ENCODE measurements at places on chromosomes 7 and 10.
A peak's percentile ranks its signal among the peaks of the same experiment; 100 is the strongest.

DNA sequence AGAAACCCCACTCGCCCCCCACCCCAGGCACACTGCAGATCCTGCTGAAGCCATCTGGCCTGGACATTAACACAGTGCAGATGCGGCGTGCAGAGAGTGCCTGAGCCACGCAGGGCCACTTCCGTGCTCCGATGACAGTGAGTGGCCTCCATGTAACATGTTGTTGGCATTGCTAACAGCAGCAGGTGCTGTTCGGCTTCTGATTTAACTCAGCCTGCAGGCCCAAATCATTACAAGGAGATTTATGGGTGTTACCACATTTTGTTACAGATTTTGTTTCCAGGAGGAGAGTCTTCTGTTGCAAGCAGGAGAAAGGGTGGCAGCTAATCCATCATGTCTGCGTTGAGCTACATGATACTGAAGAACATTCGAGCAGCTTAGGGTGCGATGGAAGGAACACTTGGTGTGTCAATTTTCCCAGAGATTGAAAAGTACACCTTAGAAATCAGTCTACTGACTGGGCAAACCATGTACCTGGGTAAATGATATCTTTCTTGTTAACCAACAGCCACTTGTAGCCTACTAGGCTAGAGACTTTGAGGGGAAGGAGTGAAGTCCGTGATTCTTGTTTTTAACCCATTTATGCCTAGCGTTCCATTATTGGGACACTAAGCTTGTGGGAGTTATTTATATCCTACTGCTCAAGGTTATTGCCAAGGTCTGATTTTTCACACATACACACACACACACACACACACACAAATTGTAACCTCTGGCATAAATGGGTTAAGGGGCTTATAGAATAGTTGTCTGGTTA is 90.0 kb downstream of the JCAD start:
- no peaks in the 10 kb centered on the region for H3K27me3 ChIP-seq
- no peak overlapping the region for H3K4me3 ChIP-seq
- H3K36me3 ChIP-seq = no peaks in the 10 kb centered on the region
- H3K27ac ChIP-seq = no peak overlapping the region
- no peaks in the 10 kb centered on the region for H3K4me1 ChIP-seq

- H3K27ac ChIP-seq = no peak overlapping the region
- no peak overlapping the region for H3K4me3 ChIP-seq
- no peaks in the 10 kb centered on the region for H3K27me3 ChIP-seq
- peak; percentile 35 for DNase-seq
These were observed 601.3 kb downstream of the GALNT17 start for GRCh38 chr7:71733107-71733870.

GRCh38 chr10:116138897-116139296 is 134.1 kb downstream of the GFRA1 start:
- no peaks in the 10 kb centered on the region for H3K36me3 ChIP-seq
- DNase-seq = no peak
- no peak overlapping the region for H3K27ac ChIP-seq
- H3K4me1 ChIP-seq = no peaks in the 10 kb centered on the region
- no peak overlapping the region for H3K4me3 ChIP-seq

- no peaks in the 10 kb centered on the region for H3K4me1 ChIP-seq
- no peaks in the 10 kb centered on the region for H3K27me3 ChIP-seq
- DNase-seq = no peak
These were observed 157.9 kb downstream of the GFRA1 start for GRCh38 chr10:116115036-116115641.

- no peaks in the 10 kb centered on the region for H3K36me3 ChIP-seq
- H3K4me3 ChIP-seq = no peak overlapping the region
- no peak for DNase-seq
- H3K27ac ChIP-seq = no peak overlapping the region
- peaks cover 14% of the 10 kb centered on the region for H3K4me1 ChIP-seq
These were observed 189.3 kb downstream of the ZMYND11 start for GRCh38 chr10:324593-324992.

DNA sequence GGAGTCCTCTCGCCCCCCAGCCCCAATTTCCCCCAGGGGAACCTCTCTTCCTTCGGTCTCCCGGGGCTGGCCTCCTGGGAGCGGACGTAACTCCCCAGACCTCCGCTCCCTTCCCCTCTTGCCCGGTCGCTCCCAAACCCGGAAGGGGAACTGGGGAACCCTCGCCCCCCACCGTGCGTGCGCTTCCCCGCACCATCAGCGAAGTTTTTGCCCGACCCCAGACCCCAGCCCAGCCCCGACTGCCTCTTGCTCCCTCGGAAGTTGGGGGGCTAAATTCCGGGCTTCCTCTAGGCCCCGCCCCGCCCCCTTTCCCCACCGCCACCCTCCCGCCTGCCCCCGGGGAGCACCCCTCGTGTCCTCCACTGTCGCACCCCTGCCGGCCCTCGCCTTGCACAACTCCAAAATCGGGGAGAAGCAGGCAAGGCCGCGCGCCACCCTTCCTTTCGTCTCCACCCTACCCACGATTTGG is 436 bp downstream of the GNB2 start:
- peak overlapping the region; percentile 84 for H3K4me3 ChIP-seq
- H3K4me1 ChIP-seq = peaks cover 15% of the 10 kb centered on the region
- DNase-seq = no peak
- H3K36me3 ChIP-seq = peaks cover 23% of the 10 kb centered on the region

GRCh38 chr7:70154521-70155180 is 556.4 kb downstream of the AUTS2 start:
- no peaks in the 10 kb centered on the region for H3K36me3 ChIP-seq
- H3K4me1 ChIP-seq = no peaks in the 10 kb centered on the region
- H3K27me3 ChIP-seq = no peaks in the 10 kb centered on the region
- no peak for DNase-seq

GRCh38 chr10:55233505-55233904 is 432.5 kb upstream of the PCDH15 start:
- H3K27me3 ChIP-seq = no peaks in the 10 kb centered on the region
- H3K27ac ChIP-seq = no peak overlapping the region
- H3K4me1 ChIP-seq = no peaks in the 10 kb centered on the region
- H3K36me3 ChIP-seq = no peaks in the 10 kb centered on the region
- DNase-seq = no peak

DNA sequence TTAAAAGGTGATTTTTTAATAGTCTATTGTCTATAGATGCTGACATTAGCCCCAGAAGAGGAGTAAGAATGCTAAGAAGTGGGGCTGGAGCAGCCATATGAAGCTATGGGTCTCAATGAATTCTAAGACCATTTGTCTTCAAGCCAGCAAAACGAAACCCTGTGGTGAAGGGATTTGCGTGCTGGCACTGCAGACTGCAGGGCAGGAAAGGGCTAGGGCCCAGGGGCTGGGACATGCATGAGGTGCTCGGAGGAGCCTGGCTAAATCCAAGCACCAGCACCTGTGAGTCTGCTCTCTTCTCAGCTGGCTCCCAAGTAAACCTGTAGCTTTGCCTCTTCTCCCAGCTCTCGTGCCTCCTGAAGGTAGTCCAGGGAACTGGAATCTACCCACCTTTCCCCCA is 1.3 kb upstream of the NDST2 start:
- H3K36me3 ChIP-seq = peaks cover 14% of the 10 kb centered on the region
- DNase-seq = no peak
- H3K27me3 ChIP-seq = no peaks in the 10 kb centered on the region
- no peak overlapping the region for H3K27ac ChIP-seq
- H3K4me3 ChIP-seq = no peak overlapping the region

- no peak overlapping the region for H3K4me3 ChIP-seq
- no peaks in the 10 kb centered on the region for H3K36me3 ChIP-seq
- no peak overlapping the region for H3K27ac ChIP-seq
- H3K27me3 ChIP-seq = no peaks in the 10 kb centered on the region
These were observed 358.1 kb downstream of the GATA3 start for GRCh38 chr10:8412541-8412940.

DNA sequence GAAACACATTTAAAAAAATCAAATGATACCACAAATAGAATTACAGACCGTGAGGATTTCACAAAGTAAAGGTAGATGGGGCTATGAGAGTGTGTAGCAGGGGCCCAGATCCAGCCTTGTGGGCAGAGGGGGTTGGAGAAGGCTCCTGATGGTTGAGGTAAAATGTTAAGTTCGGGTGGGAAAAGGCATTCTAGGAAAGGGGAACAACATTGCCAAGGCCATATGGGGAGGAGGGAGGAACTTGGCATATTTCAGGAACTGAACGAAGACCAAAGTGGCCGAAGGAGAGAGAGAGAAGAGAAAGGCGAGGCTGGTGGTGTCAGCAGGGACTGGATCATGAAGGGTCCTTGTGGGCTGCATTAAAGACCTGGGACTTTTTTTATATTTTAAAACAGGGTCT is 98.9 kb downstream of the CARD11 start:
- H3K27ac ChIP-seq = no peak overlapping the region
- peaks cover 72% of the 10 kb centered on the region for H3K36me3 ChIP-seq
- no peak for DNase-seq

GRCh38 chr7:101093906-101094305 is 8.6 kb downstream of the TRIM56 start:
- peaks cover 4% of the 10 kb centered on the region for H3K36me3 ChIP-seq
- no peak for DNase-seq
- H3K27ac ChIP-seq = no peak overlapping the region
- peaks cover 4% of the 10 kb centered on the region for H3K4me1 ChIP-seq
- H3K4me3 ChIP-seq = no peak overlapping the region
- no peaks in the 10 kb centered on the region for H3K27me3 ChIP-seq

DNA sequence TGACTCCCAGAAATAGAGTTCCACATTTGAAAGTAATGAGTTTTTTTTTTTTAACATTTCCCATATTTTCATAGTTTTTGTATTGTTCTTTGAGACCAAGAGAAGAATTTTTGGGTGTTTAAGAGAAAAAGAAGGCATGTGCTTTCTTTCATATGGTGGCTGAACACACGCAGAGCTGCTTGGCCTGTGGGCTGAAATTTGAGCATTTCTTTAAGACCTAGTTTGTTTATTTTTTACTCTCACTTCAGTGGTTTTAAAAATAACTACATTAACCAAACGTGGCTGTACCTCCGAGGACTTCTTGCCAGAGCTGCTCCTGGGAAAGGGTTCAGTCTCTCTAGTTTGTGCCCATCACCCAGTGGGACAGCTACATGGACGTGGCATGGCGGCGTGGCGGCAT is 58.3 kb downstream of the INPP5A start:
- H3K27ac ChIP-seq = no peak overlapping the region
- no peak for DNase-seq
- no peaks in the 10 kb centered on the region for H3K27me3 ChIP-seq
- no peaks in the 10 kb centered on the region for H3K36me3 ChIP-seq
- no peak overlapping the region for H3K4me3 ChIP-seq

GRCh38 chr10:33010132-33011037 is 52.4 kb upstream of the ITGB1 start:
- H3K4me1 ChIP-seq = peaks cover 27% of the 10 kb centered on the region
- DNase-seq = peak; percentile 51
- peak overlapping the region; percentile 13 for H3K4me3 ChIP-seq
- no peaks in the 10 kb centered on the region for H3K27me3 ChIP-seq
- H3K36me3 ChIP-seq = no peaks in the 10 kb centered on the region

- H3K27ac ChIP-seq = peak overlapping the region; percentile 62
- H3K36me3 ChIP-seq = no peaks in the 10 kb centered on the region
- H3K27me3 ChIP-seq = no peaks in the 10 kb centered on the region
- DNase-seq = no peak
- H3K4me1 ChIP-seq = no peaks in the 10 kb centered on the region
These were observed 21.8 kb downstream of the AKR1E2 start for GRCh38 chr10:4847561-4848355.

DNA sequence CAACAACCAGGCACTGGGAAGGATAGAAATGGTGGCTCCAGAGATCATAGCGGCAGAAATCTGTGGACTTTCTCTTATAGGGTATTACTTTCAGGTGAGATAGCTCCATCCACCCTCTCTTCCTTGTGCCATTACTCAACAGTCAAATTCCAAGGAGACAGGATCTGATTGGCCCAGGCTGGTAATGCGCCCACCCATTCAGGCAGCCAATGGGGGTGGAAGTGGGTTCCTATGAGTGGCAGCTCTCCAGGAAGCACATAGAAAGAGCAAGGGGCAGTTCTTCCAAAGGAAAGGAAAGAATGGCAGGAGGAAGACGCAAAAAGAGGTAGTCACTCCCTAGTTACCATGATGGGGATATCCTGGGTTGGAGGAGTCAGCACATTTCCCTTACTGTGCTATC is 94.4 kb downstream of the STRA8 start:
- H3K36me3 ChIP-seq = no peaks in the 10 kb centered on the region
- no peaks in the 10 kb centered on the region for H3K27me3 ChIP-seq
- no peak overlapping the region for H3K27ac ChIP-seq
- H3K4me1 ChIP-seq = no peaks in the 10 kb centered on the region
- H3K4me3 ChIP-seq = no peak overlapping the region
- no peak for DNase-seq

- H3K4me3 ChIP-seq = no peak overlapping the region
- no peaks in the 10 kb centered on the region for H3K36me3 ChIP-seq
- no peaks in the 10 kb centered on the region for H3K4me1 ChIP-seq
- no peak for DNase-seq
These were observed 625.1 kb downstream of the DNAJB6 start for GRCh38 chr7:157961731-157962457.

- DNase-seq = no peak
- H3K4me3 ChIP-seq = no peak overlapping the region
- no peaks in the 10 kb centered on the region for H3K36me3 ChIP-seq
- no peaks in the 10 kb centered on the region for H3K27me3 ChIP-seq
- H3K27ac ChIP-seq = no peak overlapping the region
These were observed 533.5 kb downstream of the SH2D4B start for GRCh38 chr10:81071087-81071796.

DNA sequence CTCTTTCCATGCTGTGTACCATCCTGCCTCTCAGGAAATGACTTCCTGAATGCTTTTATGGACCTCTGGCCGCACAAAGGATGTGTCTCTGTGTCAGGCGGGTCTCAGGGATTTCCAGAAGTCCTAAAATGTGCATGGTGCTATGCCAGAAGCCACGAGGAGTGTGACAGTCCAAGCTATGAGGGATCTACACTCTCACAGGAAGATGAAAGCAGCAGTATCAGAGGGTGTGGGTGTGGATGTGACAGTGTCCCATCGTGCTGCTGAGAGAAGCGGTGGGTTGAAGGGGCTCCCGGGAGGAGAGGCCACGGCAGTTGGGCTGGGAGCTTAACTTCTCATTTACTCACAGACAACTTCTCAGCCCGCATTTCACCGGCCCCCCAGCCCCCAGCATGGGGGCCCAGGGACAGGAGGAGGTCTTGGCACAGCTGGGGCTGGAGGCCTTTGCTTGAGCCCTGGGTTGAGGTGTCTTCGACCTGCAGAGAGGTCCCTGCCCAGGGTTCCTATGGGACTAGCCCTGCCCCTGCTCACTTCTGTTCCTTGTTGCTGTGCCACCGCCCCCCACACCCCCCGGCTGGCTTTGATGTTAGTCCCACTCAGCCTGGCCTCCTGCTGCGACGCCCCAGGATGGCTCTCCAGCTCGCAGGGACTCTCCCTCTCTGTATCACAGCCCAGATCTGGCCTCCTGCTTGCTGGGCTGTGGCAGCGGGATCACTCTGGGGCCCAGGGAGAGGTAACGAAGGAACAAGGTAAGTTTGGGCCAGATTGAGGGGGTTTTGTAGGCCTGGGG is 30.8 kb upstream of the EMX2 start:
- no peak for DNase-seq
- H3K4me3 ChIP-seq = no peak overlapping the region
- H3K4me1 ChIP-seq = no peaks in the 10 kb centered on the region

- no peak for DNase-seq
- no peaks in the 10 kb centered on the region for H3K4me1 ChIP-seq
- no peak within 1 kb of the TSS for H3K27ac ChIP-seq
These were observed at the start of gene ATOH7 for GRCh38 chr10:68231817-68232251. TSS of gene ATOH7 (minus strand) at chr10:68232113. CDS start at chr10:68231677, 436 bp downstream.

Data from CD8-positive, alpha-beta memory T cell (primary cell).